H9 (cell line): ENCODE measurements at places on chromosomes 3 and 15. TPM values are rescaled to one million over a fixed set of nuclear protein-coding genes. Genes with fewer than 3 reads are reported as not detected.
A peak's percentile ranks its signal among the peaks of the same experiment; 100 is the strongest.

GRCh38 chr3:3800080-3800455 lies 837 bp downstream of the LRRN1 start:
- peak; percentile 34 for DNase-seq

- DNase-seq: no peak
These were observed 350.9 kb downstream of the ULK4 start for GRCh38 chr3:41611008-41611407.

DNA sequence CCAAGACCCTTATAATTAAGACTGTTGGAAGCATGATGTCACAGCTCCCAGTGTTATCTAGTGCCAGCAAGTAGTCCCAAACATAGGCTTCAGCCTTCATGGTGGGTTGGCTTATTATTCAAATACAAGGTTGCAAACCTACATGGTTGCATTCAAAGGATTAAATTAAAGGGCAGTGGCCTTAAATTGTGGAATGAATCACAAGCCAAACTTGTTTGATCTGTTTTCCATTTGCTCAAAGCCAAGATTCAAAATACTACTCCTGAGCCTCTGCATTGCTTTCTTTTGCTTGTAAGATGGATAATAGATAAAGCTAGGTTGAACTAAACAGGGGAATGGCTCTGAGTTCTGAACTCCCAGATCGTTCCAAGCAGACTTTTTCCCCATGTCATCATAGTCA lies 52.4 kb upstream of the GNB4 start:
- no peak for DNase-seq

GRCh38 chr15:94107652-94108051 lies 123.7 kb upstream of the MCTP2 start:
- no peak for DNase-seq

The TRPM1 gene
- total RNA-seq: not detected in 2 replicates

The CGNL1 gene
- 32.5 and 34.6 TPM in 2 replicates for total RNA-seq

DNA sequence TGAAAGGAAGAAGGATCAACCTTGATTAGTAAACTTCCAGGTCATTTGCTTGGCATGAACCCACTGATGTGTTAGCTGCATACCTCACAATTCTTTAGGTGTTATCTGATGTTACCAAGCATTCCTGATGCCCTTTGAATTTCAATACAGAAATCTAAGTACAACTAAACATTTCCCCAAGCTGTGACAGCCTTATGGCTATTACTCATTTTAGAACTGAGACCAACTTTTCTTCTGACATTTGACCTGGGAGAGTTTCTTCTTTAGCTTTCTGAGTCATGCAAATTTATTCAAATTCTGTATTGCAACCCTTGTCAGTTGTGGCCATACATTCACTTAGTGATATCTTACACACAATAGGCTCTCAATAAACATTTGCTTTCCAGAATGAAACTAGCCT lies 124.3 kb downstream of the TIGIT start:
- no peak for DNase-seq

- DNase-seq: no peak
These were observed 166.4 kb upstream of the FEZF2 start for GRCh38 chr3:62539762-62540161.

DNA sequence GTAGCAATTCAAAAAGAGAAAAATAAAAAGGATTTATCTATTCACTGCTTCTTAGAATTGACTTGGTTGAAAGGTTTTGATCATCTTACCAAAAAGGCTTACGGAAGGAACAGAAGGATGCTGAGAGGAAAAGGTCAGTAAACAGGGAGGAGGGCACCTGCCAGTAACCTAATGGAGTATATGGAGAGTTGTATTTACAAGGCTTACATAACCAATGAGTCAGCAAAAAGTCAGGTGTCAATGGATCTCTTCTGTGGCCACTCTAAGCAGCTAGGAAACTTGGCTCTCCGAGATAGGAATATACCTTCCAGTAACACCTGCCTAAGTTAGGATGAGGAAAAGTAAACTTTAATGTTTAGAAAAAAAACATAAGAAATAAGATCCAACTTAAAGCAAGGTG lies 80.5 kb upstream of the PLXND1 start:
- no peak for DNase-seq

DNA sequence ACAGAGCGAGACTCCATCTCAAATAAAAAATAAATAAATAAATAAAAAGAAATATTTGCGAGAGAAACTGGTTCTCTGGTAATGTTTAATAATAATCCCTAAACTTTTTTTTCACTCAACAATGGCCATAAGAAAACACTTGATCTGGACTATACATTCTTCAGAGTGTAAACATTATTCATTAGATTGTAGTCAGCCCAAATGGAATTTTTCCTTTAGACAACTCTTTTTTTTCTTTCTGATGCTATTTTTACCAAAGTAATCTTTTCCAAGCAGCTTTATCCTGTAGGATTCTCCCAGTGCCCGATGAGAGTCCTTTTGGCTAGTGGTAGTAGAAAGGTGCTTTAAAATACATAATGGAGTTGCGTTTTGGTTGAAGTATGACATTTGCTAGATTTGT lies 90.4 kb downstream of the NEDD4 start:
- DNase-seq: no peak

DNA sequence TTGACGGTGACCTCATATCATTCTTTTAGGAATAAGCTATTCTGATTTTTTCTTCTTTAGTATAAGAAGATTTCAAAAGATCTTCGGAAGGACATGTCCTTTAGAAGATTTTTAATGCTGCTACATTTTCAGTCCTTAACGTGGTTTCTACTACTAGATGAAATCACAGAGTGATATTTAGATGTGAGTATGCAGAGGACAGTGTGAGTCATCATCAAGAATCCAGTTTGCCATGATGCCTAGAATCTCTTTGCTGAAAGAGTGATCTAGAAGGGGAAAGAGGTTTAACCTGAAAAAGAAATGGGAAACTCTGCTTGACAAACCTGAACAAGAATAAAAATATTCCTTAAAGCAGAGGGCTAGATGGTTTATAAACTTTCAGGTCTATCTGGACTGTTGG lies 43.2 kb downstream of the SLC7A14 start:
- DNase-seq: no peak

DNA sequence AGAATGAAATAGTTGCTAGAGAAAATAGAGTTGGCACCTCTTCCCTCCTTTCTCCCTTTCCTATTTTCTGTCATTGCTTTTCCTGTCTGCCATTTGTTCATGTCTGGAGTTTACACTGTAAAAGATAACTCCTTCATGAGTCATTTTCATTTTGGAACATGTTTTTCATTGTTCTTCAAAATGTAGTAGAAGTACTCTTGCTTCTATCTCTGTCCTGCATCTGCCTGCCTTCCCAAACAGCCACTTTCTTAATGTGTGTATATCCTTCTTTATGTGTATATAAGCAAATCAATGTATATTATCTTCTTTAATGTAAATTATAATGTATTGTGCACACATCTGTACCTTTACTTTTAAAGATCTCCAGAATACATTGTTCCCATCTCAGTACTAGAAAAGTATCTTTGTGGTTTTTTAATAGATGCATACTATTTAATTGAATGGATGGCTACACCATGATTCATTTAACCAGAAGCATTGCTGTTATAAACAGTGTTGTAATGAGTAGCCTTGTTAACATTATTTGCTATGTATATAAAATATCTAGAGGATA lies 41.1 kb downstream of the TSC22D2 start:
- DNase-seq: no peak

DNA sequence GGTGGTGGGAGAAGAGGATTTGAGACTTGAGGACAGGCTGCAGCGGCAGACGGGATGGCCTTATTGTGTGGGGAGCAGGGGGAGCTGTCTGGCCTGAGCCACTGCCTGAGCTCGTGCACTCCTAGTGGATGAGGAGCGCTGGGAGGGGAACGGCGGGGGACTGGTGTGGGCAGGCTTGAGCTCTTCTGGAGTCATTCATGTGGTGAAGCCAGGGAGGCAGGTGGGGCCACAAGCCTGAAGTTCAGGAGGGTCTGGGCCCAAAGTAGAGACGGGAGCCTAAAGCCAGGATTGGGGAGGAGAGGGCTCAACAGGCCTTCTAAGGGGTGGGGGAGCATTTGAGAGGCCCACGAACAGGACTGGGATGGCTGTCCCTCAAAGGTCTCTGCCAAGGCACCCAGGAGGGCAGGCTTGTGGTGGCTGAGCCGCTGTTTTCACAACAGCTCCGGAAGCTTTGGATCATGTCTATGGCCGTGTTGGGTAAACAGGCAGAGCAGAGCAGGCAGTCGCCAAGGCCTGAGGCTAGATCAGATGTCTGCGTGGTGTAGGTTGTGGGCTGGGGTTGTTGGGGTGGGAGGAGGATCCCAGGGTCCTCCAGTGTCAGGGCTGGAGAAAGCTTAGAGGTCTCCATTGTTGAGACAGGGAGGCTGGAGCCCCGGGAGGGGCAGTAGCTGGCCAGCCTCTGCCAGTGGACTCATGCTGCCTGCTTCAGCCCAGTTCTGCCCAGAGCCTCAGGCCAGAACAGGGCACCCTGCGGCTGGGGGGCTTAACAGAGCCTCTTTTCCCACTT lies 8.2 kb downstream of the PRKCD start:
- DNase-seq: peak; percentile 61

DNA sequence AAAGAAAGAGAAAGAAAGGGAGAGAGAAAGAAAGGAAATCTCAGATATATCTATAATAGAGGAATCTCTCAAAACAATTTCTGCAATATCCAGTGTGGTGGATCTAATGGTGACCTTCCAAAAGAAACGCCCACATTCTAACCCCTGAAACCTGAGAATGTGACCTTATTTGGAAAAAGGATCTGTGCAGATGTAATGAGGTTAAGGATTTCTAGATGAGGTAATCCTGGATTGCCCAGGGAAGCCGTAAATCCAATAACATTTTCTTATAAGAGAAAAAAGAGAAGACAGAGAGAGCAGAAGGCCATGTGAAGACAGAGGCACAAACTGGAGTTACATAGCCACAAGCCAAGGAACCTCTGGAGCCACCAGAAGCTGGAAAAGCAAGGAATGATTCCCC lies 307.6 kb downstream of the ZBTB20 start:
- DNase-seq: no peak

The GMNC gene
- total RNA-seq: not detected in 2 replicates

DNA sequence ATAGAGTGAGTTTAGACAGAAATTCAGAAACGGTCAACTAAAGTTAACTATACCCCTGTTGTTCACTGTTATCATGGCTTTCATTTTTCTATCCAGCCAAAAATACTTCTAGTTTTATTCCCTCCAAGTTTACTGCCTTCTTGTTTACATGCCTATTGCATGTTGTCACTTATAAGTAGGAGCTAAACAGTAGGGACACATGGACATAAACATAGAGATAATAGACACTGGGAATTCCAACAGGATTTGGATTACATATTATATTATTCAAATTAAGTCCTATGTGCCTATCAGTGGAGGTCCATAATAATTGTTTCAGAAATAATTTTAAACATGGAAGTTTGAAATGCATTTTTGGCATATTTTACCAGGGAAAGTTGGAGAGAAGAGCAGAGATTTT lies 269.1 kb upstream of the ZNF717 start:
- DNase-seq: no peak

DNA sequence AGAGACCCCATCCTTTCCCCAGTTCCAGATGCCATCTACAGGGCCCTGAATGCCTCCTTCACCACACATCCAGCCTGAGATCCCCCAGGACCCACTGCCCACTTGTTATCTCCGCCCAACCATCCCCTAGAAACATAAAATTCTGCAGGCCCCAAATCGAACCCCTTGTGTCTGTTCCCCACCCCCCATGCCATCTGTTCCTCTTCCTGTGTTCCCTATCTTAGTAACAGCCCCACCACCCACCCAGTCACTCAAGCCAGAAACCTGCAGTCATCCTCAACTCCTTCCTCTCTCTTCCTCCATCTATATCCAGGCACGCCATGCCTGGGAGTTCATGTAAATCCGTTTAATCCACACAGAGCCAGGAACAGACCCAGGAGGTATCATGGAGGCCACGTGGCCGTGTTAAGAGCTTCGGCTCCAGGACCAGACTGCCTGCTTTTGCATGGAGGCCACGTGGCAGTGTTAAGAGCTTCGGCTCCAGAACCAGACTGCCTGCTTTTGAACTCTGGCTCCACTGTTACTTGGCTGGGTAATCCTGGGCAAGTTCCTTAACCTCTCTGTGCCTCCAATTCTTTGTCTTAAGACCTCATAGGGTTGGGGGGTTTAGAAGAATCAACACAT lies 4.8 kb downstream of the CSRNP1 start:
- DNase-seq: no peak

- DNase-seq: no peak
These were observed 83.5 kb upstream of the LIPC start for GRCh38 chr15:58348095-58348812.

DNA sequence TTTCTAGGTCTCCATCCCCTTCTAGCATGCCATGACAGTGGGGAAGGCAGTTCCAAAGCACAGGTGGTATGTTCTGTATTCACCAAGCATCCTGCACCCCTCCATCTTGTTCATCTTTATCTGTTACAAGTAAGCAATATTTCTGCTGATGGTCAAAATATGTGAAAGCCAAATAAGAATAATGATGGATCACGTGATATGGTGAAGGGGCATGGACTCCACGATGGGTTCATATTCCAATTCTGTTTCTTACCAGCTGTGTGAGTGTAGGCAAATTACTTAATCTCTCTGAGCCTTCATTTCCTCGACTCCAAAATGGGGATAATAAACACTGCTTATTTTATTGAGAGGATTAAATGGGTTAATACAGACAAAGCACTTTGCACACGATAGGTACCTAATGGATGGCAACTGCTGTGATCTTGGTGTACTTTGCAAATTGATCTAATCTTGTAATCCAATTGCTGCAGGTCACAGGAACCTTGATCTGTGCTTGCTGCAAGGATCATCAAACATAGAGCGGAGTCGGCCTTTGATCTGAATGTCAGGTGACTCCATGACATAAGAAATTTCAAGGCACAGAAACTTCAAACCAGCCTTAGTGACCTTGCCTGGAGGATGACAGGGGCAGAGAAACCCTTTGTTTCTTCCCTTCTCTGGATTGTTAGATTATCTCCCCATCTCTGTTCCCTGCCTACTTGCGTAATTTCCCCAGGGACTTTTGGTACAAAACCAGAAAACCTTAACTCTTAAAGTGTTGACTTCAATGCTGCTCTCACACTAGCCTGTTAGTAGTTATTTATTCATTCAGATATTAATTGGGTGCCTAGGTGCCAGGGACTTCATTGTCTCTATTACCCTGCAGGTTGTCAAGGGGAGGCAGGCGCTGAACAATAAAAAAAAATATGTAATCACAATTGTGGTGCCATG lies 25.8 kb downstream of the SIAH2 start:
- DNase-seq: no peak

The MAP2K1 gene
- total RNA-seq: 50.4 and 50.8 TPM in 2 replicates

The PDZRN3 gene
- 5.5 and 5.9 TPM in 2 replicates for total RNA-seq

DNA sequence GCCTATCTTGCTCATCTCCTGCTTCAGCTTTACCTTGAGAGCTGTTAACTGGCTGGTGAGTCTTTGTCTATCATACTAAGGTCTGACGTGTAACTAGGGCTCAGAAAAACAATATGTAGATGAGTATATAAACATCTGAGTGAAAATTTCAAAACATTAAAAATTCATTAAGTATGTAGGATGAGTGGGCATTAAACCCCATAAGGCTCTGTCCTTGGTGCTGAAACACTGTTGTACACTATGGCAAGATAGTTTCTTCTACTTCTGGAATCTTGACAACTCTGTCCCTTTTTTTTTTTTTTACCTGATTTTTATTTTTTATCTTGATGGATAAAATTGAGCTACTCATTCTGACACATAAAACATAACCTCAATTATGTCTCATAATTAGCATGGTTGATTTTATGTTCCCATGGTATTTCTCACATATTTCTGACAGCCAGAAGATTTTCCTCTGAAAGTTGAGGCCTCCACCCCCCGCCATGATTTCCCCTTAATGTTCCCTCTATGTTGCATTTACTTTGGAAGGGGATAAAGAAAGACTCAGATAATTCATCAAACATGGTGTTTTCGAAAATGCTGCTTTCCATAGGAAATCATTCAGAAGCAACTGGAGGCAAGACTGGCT lies 54.3 kb downstream of the DGKG start:
- DNase-seq: no peak

- no peak for DNase-seq
These were observed 46.6 kb downstream of the ZFAND6 start for GRCh38 chr15:80106051-80106450.

The NMB gene
- total RNA-seq: 11.5 and 12.4 TPM in 2 replicates

The CFAP100 gene
- total RNA-seq: 0.26 and 0.44 TPM in 2 replicates
